NCI-H187 treated with DMSO at 0.1 percent for 48 hours (cell line): ENCODE measurements at places on chromosomes 7 and 10.

- no peak for DNase-seq
Observed at GRCh38 chr10:113979409-113979808, 64.3 kb upstream of the ADRB1 start.

DNA sequence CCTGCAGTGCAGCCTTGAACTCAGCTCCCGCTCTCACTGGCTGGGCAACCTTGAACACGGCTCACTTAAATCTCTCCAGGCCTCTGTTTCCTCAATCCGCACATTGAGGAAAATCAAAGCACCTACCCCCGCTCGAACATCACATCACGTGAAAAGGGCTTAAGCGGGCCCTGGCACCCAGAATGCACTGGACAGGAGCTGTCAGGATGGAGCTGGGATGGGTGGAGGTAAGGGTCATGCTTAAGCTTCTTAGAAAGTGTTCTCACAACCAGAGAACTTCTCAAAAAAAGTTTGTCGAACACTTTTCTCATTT lies 55.7 kb upstream of the MGMT start:
- DNase-seq, result no peak

DNA sequence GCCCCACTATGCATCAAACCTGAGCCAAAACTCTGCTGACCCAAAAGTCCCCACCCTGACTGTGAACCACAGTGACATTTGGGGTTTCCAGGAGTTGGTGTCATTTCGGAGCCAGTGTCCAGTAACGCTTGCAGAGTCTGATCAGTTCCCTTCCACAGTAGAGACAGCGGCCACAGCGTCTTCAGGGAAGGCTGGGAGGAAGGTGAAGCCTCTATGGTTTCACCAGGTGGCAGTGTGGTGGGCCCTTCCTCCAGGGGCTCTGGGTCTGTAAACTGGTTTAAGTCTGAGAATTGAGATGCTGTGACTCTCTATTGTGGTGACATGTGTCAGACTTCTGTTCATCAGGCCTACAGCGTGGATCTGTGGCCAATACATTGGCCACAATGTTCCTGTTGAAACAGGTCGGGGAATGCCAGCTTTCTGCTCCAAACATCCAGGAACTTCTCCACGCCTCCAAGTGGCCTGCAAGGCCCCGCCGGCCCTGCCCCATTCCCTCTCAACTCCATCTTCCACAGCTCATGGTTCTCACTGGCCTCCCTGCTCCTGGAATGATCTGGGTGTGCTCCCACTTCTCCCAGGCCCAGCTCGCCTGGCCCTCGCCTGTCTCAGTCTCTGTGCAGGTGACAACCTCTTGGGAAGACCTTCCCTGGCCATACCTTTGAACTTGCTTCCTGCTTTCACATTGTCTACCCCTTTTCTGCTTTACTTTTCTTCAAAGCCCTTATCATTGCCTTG lies 124.5 kb upstream of the FAM20C start:
- no peak for DNase-seq

- no peak for DNase-seq
Observed at GRCh38 chr7:22949944-22950343, 64.0 kb downstream of the HYCC1 start.

- no peak for DNase-seq
Observed at GRCh38 chr10:16437540-16437894, 707 bp downstream of the PTER start.

DNA sequence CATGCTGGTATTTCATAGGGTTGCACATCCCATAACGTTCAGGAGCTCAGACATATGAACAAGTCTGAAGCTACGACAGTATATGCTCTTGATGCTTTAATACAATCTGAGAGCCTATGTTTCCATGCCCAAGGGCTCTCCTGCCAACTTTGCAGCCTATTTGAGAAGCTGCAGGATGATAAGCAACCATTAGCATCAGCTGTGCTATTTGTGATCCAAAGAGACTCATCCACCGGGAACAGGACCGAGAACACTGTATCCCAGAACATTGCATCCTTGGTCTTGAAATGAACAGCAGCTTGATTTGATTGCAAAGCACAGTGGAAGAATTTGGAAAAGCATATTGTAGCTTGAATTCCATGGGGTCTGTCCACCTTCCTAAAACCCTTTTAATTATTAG lies 156.2 kb upstream of the PTER start:
- no peak for DNase-seq

- no peak for DNase-seq
Observed at GRCh38 chr7:158650821-158651225, 53.8 kb downstream of the NCAPG2 start.

GRCh38 chr10:27158421-27158820 lies 3.3 kb downstream of the MASTL start:
- no peak for DNase-seq

DNA sequence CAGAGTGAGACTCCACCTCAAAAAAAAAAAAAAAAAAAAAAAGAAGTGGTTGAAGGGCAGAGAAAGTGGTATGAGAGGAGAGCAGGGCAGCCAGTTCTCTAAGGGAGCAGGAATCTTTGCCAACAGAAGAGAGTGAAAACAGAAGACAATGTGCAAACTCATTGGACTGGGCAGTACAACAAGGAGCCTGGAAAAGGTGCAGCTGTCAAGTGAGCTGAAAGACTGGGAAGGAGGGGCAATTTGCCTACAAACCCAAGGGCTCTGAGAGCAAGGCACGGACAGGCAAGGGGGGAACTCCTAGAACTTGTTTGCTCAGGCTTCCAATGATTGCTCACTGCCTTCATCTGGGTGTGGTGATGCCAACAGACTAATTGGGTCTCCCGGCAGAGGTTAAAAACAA lies 9.5 kb downstream of the ACTR1A start:
- DNase-seq, result no peak

GRCh38 chr7:100141555-100141949 lies 7.2 kb upstream of the LAMTOR4 start:
- DNase-seq, result no peak
